Activated CD4-positive, alpha-beta T cell treated with anti-CD3 and anti-CD28 coated beads, Interleukin-2, amount 10 ng/mL, durations not matched to agents 7 days and 5 days (primary cell): ENCODE measurements at places on chromosomes 16 and 17. TPM values are rescaled to one million over a fixed set of nuclear protein-coding genes. Genes with fewer than 3 reads are reported as not detected.

Gene CRYM
- total RNA-seq = not detected

Gene PPP1R27
- not detected for total RNA-seq

- H3K36me3 ChIP-seq = peaks cover 9% of the 10 kb centered on the region
- peaks cover 5% of the 10 kb centered on the region for H3K27me3 ChIP-seq
- DNase-seq = no peak
- peak overlapping the region; percentile 83 for H3K27ac ChIP-seq
Observed at GRCh38 chr17:42537156-42537805, 1.2 kb downstream of the NAGLU start.

- H3K4me1 ChIP-seq = peaks cover 22% of the 10 kb centered on the region
- peak overlapping the region; percentile 48 for H3K27ac ChIP-seq
- DNase-seq = peak; percentile 16
- peak overlapping the region; percentile 4 for H3K4me3 ChIP-seq
- no peaks in the 10 kb centered on the region for H3K36me3 ChIP-seq
Observed at GRCh38 chr17:74677558-74678466, 34.9 kb downstream of the CD300LF start.

GRCh38 chr16:9098377-9099090 is 7.1 kb downstream of the HAPSTR1 start:
- peaks cover 86% of the 10 kb centered on the region for H3K36me3 ChIP-seq
- H3K4me3 ChIP-seq = peak overlapping the region; percentile 1
- no peak for DNase-seq
- peak overlapping the region; percentile 70 for H3K27ac ChIP-seq

DNA sequence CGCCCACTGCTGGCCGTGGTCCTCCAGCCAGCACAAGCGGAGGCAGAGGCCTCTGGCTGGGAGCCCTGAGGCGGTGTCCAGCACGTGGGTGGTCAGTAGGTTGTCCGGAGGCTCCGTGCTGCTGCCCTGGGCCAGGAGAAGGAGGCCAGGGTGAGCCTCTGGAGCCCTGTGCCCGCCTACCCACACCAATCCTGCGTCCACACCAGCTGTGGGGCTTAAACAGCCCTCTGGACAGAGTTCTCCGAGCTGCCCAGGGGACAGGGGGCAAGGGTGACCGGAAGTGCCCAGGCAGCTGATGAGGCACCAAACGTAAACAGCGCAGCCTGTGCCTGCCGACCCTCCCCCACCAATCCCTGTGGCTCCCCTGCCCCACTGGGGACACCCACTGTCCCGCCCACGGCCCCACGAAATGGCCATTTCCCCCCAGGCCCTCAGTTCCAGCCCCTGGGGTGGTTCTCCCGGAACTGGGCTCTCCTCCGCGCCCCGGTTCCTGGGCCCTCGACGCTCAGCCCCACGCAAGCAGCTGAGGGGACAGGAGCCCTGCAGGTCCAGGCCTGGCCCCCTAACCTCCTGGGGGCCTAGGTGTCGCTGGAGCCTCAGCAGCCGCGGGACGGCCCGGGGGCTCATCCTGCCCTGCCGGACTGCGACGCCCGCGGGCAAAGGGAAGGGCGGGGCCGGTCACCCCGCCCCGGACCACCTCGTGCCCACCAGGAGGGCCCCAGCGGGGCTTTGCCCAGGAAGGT is 27.9 kb upstream of the DBNDD1 start:
- H3K4me1 ChIP-seq = peaks cover 3% of the 10 kb centered on the region
- H3K36me3 ChIP-seq = no peaks in the 10 kb centered on the region
- H3K27me3 ChIP-seq = peaks cover 4% of the 10 kb centered on the region
- DNase-seq = no peak
- no peak overlapping the region for H3K27ac ChIP-seq
- H3K4me3 ChIP-seq = no peak overlapping the region

- H3K27ac ChIP-seq = no peak overlapping the region
- H3K4me1 ChIP-seq = peaks cover 7% of the 10 kb centered on the region
- DNase-seq = no peak
Observed at GRCh38 chr17:81608082-81608481, 28.8 kb downstream of the NPLOC4 start.

DNA sequence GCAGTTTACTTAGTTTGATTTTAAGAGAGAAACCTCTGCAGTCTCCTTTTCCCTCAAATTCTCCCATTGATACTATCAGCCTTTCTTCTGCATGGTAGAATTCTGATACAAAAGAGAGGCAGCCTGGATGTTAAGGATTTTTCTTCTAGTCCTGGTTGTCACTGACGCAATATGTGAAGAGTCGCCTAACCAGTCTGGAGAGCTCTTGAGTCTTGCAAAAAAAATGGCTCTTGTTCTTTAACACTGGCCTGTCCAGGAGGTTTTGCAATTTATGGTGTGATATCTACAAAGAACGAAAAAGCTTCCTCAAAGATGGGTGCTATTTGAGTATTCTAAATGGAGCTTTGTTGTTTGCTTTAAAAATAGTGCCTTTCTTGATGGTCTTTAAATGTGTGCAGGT is 28.9 kb downstream of the COX10 start:
- no peak overlapping the region for H3K4me3 ChIP-seq
- H3K27ac ChIP-seq = no peak overlapping the region
- peaks cover 9% of the 10 kb centered on the region for H3K4me1 ChIP-seq
- no peak for DNase-seq
- no peaks in the 10 kb centered on the region for H3K27me3 ChIP-seq

DNA sequence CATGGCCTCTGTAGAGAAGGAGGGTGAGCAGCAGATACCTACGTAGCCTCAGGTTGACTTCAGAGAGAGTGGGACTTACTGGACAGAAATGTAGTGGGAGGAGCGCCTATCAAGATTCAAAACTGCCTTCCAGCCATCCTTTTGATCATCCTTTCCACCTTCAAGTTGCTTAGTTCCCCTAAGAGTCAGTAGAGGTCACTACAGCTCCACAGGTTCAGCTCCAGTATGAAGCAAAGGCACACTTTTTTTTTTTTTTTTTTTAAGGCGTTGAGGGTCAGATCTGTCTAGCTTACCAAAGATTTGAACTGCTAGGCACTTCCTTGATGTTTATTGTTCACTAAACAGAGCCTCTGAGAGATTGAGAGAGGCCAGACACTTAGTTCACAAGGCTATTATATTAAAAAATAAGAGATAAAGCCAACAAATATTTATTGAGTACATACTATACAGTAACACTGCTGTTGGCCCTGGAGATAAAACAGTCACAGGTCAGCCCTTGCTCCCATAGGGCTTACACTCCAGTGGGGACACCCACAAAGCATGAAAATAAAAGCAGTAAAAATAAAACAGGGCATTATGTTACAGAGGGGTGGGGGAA is 3.1 kb downstream of the RNF227 start:
- no peaks in the 10 kb centered on the region for H3K27me3 ChIP-seq
- peaks cover 38% of the 10 kb centered on the region for H3K4me1 ChIP-seq
- H3K27ac ChIP-seq = peak overlapping the region; percentile 25
- DNase-seq = peak; percentile 73
